Stimulated activated CD4-positive, alpha-beta T cell treated with anti-CD3 and anti-CD28 coated beads, TNF-alpha, amount 100 ng/mL, for 48 hours (primary cell): ENCODE measurements at places on chromosomes 1 and 21.
A peak's percentile ranks its signal among the peaks of the same experiment; 100 is the strongest.

DNA sequence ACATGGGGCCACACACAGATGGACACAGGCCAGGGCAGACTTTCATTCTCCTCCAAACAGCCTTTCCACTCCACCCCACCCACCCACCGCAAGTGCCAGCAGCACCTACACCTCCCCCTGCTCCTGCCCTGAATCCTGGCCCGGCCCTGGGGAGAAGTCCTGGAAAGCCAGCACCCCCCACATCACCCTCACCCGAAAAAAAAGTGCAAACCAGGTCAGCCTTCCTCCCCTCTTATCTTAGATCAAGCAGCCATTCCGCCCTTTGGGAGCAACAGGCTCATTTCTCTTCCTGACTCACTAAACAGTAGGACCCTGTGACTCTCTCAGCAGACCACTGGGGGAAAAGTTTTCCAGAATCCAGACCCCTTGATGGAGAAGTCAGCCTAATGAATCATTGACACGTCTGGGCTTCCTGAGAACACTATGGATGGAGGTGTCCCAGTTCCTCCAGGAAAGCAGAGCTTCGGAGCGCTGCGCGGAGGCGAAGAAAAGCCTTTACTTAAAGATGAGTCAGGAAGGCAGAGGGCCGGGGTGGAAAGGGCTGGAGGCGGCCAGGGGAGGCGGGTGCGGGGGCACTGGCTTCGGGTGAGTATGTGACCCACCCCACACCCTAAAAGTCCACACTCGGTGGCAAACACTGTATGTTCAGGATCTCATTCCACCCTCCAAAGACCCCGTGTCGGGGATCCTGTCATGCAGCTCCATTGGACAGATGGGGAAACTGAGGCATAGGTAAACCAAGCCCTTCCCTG lies 588.7 kb downstream of the MATN1 start:
- DNase-seq, result no peak

DNA sequence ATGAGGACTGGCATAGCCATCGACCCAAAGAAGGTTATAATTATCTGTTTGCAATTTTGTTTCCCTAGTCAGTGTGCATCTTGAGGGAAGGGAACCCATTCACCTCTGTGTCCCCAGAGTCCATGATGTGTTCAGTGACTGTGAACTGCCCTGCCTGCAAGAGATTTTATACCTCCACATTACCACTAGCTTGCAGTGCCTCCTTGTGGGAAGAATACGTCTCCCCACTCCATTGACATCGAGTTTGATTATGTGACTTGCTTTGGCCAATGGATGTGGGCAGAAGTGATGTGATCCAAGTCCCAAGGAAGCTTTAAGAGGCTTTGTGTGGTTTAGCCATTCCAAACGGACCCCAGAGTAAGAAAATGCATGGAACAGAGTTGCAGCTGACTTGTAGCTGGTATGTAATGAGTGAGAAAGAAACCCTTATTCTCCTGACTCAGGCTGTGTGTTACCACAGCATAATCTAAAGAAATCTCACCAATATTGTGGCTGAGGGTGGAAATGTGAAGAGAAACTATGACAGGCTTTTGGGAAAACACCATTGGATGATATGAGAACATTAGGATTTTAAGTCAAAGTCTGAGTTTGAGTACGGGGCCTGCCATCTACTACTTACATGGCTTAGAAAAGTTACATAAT lies 47.8 kb upstream of the NRDC start:
- no peak for DNase-seq

DNA sequence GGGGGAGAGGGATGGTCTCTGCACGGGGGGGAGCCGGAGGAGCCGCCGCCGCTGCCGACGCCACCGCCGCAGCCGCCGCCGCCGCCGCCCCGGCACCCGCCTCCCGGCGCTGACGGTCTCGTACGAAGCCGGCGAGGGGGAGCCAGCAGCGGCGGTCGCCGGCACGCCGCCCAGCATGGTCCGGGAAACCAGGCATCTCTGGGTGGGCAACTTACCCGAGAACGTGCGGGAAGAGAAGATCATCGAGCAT lies 311 bp downstream of the SPEN start:
- DNase-seq, result peak; percentile 8

GRCh38 chr1:56584910-56585528 lies 5.7 kb upstream of the PLPP3 start:
- DNase-seq, result no peak

DNA sequence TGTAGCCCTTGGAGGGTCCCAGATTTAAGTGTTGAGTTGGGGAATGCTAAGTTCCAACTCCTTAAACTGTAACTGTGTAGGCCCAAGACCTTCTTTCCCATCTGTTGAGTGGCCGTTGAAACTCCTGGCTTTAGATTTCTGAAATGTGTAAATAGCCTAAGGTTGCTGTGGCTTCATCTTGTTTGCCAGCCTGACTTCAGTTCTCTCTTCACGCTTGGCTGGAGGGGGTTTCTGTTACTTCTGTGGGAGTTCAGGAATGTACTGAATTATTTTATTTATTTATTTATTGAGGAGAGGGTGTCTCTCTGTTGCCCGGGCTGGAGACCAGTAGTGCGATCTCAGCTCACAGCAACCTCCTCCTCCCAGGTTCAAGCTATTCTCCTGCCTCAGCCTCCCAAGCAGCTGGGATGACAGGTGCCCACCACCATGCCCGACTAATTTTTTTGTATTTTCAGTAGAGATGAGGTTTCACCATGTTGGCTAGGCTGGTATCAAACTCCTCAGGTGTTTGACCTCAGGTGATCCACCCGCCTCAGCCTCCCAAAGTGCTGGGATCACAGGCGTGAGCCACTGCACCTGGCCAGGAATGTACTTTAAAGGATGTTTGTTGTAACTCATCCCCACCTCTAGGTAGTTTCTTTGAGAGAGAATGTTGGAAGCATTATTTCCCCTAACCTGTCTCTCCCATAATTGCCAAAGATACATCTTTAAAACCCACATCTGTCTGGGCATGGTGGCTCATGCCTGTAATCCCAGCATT lies 5.9 kb downstream of the TTC39A start:
- no peak for DNase-seq

- peak; percentile 87 for DNase-seq
Observed at GRCh38 chr1:156090840-156091188, 8.5 kb upstream of the MEX3A start.

DNA sequence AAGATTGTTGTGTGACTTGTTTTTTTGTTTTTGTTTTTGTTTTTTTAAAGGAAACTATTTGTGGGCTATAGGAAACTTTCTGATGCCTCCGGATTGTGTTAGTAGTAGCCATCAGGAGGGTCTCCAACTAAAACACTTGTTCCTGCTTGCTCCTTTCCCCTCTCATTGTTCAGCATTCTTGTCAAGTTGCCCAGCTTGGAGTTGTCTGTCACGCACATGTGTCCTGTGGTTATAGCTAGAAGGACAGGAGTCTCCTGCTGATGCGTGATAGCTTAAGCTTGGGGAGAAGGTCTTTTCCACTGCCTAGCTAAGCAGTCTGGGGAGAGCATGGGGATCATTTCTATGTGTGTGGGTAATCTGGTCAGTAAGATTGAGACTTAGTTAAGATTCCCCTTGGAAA lies 3.2 kb upstream of the LYPLA2 start:
- no peak for DNase-seq

- no peak for DNase-seq
Observed at GRCh38 chr1:81432059-81432458, 368.7 kb upstream of the ADGRL2 start.
